IPS DF 19.7 (cell line): ENCODE measurements at places on chromosomes 1 and 21.

- no peak for DNase-seq
These were observed 464.8 kb upstream of the USP24 start for GRCh38 chr1:55679971-55680370.

DNA sequence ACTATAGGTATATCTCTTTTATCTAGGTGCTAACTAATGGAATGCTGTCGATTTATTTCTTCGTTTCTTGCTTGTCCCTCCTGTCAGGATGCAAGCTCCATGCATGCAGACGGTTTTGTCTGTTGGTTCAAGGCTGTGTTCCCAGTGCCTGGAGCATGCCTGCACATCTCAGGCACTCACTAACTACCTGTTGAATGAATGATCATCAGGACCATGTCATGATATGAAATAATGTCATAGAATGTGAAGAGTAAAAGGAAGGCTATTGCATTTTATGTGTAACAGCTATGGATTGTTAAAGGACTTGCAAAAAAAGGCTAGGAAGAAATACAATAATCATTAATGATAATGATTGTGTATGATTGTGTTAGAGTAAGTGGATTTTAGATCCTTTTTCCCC, 4.2 kb downstream of the GPR25 start:
- DNase-seq: no peak

GRCh38 chr1:192630521-192631287, 5.2 kb upstream of the RGS13 start:
- DNase-seq: no peak

- DNase-seq: no peak
These were observed 60.1 kb upstream of the ABCG1 start for GRCh38 chr21:42158846-42159245.

DNA sequence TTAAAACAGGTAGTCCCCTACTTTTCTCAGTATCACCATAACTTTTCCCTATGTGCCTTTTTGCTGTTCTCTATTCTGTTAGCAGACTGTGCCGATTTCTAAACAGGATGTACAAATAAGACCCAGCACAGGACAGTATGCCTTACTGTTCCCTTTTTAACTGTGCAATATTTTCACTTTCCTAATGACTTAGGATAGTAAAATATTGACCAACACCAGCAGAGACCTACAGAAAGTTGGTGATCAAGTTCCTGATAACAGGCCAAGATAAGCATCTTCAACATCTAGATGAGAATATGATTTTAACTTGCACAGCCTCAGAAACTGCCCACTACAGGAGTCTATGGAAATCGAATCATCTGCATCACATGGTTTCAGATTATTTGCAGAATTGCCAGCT, 42.0 kb downstream of the ADSS2 start:
- no peak for DNase-seq

DNA sequence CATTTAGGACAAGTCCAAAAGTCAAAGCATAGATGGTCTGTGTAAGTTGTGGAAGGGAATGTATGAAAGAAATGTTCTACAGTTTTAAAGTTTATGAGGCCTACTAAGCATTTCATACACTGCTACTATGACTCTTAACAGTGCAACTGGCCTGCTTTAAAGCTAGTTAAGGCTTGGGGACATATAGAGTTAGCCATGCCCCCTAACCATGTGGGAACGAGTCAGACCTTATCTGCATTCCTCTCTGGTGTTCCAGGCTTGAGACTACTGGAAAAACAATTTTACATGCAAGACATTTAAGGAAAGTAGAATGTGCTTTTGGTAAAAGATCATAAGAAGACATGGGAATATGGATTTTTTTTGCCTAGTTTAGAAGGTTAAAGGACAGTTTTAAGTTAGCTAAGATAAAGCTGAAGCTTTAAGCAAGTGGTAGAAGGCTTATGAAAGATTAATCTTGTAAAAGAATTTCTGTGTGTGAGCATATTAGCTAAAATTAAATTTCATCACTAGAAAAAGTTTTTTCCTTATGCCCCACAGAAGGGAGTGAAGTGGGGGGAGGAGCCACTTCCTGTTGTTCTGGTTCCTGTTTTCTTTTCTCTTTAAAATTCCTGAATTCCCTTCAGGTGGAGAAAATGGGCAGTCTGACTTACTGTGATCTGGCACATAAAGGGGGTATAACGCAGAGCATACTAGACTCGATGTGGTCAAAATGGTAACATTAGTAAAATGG, 8.9 kb upstream of the CD48 start:
- DNase-seq: no peak

DNA sequence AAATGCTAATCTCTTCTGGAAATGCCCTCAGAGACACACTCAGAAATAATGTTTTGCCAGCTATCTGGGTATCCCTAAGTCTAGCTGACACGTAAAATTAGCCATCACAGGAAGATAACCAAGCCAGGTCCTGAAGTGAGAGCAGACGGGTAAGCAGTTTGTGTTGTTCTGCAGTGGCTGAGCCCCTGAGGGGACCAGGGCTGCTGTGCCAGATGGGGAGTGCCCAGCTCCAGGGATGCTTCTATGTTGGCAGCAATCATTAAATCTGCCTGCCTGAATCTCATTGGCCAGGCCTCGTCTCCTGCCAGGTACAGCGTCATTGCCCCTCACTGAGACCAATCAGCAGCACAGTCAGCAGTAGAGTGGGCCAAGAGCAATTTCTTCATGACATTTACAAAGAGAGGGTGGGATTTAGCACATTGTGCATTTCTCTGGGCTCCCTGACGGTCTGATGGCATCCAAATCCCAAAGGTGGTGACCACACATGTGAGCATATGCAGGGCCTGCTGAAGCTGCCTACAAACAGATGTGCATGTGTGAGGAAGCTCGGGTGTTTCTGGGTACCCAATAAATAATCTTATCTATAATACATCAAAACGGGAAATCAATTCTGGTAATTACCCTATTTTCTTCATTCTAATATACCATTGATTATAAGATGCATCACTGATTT, 58.7 kb upstream of the LRRN2 start:
- no peak for DNase-seq

DNA sequence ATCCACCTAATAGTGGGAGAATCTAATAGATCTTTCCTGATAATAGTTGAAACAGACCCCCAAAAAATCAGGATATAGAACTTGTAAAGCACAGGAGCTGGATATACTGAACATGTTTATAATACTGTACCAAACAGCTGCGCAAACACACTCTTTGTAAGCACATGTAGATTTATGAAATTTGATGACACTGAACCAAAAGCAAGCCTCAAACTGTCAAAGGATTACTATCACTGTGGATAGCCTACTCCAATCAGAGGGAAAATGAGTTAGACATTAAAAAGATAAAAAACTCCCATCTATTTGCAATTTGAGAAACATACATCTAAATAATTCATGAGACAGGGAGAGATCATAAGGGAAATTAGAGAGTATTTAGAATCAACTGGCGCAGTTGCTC, 26.1 kb downstream of the RCAN3 start:
- no peak for DNase-seq

GRCh38 chr1:22108339-22109105, 34.4 kb downstream of the WNT4 start:
- DNase-seq: no peak

- DNase-seq: no peak
These were observed 80.9 kb downstream of the MTR start for GRCh38 chr1:236875975-236876374.

GRCh38 chr21:44497703-44498126, 42.3 kb downstream of the KRTAP10-1 start:
- DNase-seq: no peak

DNA sequence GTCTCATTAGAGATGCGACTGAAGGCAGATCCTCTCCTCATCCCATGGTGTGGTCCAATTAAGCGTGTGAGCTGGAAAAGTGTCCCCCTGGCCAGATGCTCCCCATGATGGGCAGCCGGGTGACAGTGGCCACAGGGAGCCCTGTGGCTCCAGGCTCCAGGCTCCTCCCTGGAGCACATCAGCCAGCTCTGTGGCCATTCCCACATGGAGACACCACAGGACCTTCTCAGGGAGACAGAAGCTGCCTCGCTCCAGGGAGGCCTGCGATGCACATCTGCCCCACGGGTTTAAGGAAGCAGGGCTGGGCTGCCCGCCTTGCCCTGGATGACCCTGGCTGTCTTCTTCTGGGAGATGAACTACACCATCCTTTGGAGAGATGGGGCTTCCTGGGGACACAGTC, 99.9 kb upstream of the TLR5 start:
- no peak for DNase-seq
